ENCODE measurements at places on chromosomes 1 and 21.

DNA sequence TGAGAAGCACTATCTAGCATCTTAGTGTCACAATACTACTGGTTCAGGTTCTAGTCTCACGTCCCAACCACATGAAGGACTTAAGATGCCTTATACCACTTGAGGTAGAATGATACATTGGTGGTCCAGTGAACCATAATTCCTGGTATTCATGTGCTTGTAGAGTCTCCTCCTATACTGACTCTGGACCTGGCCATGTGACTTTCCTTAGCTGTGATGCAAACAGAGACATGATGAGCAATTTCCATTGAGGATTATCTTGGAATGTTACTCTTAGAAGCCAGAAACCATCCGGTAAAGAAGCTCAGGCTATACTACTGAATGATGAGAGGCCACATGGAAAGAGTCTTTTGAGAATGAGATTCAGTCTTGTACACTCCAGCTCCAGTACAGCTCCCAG is 105.7 kb downstream of the NME7 start:
- DNase-seq = no peak

- DNase-seq = no peak
These were observed 245.2 kb downstream of the TRABD2B start for GRCh38 chr1:47751996-47752451.

GRCh38 chr1:61259379-61260148 is 177.2 kb downstream of the NFIA start:
- no peak for DNase-seq

DNA sequence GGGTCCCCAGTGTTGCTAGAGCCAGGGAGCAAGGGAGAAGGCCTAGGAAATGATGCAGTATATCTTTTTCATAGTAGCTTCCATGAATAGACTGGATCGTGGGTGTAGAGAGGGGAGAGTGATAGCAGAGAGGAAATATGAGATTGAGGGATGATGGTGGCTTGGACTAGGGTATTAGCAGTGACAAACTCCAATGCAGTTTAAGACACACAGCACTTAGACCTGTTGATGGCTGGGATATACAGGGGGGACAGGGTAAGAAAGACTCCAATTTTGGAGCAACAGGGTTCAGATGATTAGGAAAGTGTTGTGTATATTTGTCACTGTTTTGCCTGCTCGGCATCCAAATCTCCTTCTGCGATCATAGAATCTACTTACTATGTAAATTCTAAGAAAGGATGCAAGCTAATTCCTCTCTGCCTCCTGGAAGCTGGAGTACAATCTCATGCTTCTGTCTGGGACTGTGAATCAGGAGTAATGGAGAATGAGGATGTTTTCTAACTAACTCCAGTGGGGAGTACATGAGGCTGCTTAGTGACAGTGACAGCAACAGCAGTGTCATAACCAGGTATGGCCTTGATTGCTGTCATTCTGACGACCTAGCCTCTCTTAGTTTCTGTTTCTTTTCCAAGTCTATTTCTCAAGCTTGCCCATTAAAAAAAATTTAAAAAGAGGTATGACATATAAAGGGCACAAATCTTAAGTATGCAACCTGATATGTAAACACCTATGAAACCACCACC is 47.5 kb downstream of the SYDE2 start:
- DNase-seq = no peak

- no peak for DNase-seq
These were observed 240.2 kb upstream of the LYPLAL1 start for GRCh38 chr1:218933513-218933912.

DNA sequence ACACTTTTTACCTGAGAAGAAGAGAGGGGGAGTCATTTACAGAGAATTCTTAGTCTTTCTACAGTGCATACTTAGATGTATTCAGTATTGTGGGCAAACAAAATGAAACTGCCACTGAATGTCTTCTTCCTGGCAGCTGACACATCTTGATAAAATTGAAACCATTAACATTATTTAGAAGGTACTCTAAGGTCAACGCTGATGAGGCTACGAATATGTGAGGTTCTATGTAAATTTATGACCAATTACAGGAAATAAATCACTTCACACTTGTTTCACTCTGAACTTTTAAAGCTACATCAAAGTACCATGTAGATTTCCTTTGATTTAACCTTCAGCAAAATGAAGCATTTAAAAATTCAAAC is 51.3 kb upstream of the GFI1 start:
- no peak for DNase-seq

DNA sequence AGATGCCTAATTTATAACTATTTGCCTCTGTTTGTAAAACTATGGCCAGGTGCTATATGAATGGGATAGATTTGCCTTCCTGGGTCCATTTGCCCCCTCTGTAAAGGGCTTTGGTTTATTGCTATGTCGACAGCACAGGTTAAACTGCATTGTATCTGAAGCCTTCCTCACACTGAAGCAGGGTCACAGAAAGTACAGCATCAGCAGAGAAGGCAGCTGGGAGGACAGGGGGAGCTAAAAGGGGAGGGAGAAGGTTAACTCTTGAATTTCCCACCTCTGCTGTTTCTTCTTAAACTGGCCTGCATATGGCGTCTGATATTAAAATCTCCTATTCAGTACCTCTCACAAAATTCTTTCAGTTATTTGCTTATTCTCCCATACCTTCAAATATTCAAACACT is 297.4 kb downstream of the TM2D1 start:
- no peak for DNase-seq

DNA sequence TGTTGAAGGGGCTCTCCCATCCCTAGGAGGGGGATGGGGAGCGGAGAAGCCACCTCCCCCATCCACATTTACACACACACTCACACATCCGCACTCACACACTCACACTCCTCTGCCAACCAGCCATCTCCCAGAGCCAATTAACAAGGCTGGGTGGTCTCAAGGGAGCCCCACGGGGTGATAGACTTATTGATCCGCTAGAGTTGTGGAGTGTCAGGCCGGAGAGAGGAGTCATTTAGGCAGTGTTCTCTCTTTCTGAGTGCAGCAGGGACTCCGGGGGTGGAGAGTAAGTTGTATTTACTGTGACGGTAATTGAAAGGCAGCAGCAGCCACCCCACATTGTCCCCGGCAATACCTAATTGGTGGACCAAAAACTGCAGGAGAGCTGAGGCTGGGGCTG is 61.6 kb downstream of the KLHDC7A start:
- DNase-seq = no peak

DNA sequence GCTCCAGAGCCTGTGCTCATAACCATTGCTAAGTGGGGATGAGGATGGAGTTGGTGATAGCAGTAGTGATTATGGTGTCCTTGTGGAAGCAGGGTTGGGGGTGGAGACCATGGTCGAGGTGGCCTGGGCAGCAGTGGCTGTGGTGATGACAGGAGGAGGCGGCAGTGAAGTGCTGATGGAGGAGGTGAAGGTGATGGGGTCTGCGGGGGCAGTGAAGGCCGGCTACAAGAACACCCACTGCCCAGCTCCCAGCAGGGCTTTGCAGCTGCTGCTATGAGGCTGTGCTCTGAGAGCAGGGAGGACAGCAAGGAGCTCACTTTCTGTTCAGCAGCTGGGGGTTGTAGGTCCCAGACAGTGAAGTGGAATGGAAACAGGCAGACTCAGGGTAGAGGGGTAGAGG is 15.6 kb upstream of the DMBX1 start:
- DNase-seq = no peak

DNA sequence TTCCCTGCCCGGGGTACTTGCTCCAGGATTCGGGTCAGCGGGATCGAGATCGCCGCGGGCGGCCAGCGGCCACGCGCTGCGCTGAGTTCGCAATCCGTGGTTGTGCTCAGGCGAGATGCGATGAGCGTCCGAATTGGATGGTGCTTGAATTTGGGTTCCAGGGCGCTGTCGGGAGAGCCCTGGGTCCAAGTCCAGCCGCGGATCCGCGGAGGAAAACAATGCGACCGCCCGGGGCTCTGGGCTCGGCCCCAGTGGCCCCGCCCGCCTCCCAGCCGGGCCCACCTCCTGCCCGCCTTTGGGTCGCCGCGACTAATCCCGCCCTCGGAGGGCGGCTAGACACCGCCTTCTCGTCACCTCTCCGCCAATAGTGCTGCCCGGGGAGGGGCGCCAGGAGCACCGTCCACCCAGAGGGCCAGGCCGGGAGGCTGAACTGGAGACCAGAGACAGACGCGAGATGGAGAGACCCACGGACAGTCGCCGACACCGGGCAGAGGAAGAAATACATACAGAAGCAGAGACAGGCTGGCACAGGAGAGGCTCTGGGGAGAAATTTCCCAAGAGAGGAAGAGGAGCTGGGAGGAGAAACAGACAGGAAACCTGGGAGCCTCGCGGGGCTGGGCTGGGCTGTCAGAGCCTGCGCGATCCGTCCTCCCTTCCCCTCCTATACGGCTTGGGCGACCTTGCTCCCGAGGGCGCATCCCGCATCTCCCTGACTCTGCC is at the start of gene SEMA6C:
Gene SEMA6C, minus strand, starts transcription at position 220 of the 720 bp plus-strand sequence. CDS start 4,010 bp downstream, outside the sequence.
- DNase-seq = peak; percentile 78

DNA sequence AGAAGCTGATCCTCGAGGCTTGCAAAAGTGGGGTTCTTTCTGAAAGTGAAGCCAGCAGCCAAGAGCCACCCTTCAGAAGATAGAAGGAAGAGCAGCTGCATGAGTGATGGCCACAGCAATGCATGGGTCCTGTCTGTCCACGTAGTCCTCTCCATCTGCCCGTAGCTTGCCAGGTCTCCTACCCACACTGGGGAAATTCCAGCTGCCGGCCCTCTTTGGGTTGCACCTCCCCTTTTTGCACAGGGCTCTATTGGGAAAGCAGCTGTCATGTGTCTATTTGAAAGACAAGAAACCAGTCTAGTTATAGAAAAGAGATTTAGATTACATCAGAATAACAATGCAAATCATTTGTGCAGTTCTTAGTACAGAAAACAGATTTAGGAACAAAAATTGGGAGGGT is 204.4 kb downstream of the GIPC2 start:
- DNase-seq = no peak

DNA sequence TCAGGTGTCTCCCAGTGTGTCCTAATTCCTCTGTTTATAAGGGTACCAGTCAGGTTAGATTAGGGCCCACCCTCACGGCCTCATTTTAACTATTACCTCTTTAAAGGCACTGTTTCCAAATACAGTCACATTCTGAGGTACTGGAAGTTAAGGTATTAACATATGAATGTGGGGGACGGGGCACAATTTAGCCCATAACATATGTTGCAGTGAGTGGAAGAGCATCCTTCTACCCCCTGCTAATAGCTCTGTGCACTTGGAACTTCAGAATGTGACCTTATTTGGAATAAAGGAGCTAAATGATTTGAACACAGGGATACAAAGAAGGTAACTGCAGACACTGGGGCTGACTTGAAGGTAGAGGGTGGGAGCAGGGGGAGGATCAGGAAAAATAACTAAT is 67.3 kb upstream of the ADGRL2 start:
- no peak for DNase-seq

- no peak for DNase-seq
These were observed 10.4 kb downstream of the NR5A2 start for GRCh38 chr1:200037904-200038303.

- DNase-seq = no peak
These were observed 60.7 kb downstream of the NFASC start for GRCh38 chr1:204931313-204931712.

DNA sequence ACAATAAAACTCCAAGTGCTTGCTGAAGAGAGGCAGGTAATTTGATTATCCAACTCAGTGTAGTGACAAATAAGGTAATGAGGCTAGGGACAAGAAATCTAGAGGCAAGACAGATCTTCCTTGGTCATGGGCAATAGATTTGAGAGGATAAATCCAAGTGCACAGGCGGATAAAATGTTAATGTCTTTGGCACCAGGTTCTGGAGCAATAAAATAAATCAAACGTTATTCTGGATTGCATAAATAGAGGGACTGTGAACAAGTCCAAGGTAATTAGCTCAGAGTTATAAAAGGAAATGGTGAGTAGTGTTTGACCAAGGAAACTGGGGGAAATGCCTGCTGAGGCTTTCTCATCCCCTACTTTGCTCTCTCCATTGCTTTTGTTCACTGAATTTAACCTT is 329.3 kb upstream of the PROX1 start:
- DNase-seq = no peak

GRCh38 chr1:112674440-112674985 is at the start of gene MOV10:
MOV10 (plus strand) TSS chr1:112674659; CDS start chr1:112674913, 254 bp downstream.
- no peak for DNase-seq

GRCh38 chr1:15008783-15009729 is 144.5 kb upstream of the TMEM51 start:
- no peak for DNase-seq

DNA sequence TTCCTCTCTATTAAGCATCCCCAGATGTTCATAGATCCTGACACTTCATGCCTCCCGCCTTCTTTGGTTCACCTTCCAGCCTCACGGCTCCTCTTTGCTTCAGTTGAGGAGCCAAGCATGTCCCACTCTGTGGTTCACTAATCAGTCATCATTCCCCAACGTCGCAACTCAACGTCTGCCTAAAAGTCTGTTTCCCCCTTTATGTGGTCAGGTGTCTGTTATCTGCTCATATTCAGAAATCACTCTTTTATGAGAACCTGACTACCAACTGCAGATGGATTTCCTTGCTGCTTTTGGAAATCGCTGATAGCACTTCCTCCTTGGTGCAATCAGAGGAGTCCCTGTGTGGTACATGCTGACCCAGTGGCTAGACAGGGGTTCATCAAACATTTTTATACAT is 94.1 kb upstream of the VANGL1 start:
- no peak for DNase-seq

GRCh38 chr1:94988356-94988755 is 61.4 kb upstream of the CNN3 start:
- DNase-seq = no peak

- no peak for DNase-seq
These were observed 412.6 kb downstream of the LTN1 start for GRCh38 chr21:28579986-28580550.

- DNase-seq = no peak
These were observed 228.4 kb upstream of the COA6 start for GRCh38 chr1:234144901-234145300.

Data from thoracic aorta (tissue), 2 donors.